ENCODE measurements at places on chromosomes 5 and 9.

- DNase-seq, result no peak
Measured at GRCh38 chr5:139761057-139761450, 34.6 kb upstream of the PSD2 start.

DNA sequence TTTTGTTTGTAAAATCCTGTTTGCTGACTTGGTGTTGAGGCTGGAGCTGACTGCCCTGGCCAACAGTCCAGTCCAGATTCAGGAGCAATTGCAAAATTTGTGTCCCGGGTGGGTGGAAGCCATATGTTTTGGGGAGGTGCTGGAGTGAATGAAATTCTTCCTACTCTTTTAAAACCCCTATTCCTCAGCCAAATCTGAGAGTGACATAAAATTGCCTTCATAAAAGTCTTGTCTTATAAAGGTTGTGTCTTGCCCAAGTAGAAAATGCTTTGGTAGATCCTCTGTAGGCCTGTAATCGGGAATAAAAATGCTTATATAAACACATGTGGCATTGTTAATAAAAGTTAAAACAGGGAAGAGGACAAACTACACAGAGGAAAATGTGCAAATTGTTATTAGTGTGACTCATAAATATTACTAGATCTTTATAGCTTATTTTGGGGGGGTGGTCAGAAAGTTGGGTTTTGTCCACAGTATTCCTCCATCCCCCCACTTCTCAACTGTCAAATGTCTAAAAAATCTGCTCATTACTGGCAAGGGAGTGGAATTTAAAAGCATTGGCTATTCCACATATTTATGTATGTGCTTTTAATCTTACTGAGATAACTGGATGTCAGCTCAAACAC is 45.6 kb downstream of the NNT start:
- DNase-seq, result no peak

GRCh38 chr5:154446195-154447088 is 645 bp downstream of the SAP30L start:
- peak; percentile 57 for DNase-seq

DNA sequence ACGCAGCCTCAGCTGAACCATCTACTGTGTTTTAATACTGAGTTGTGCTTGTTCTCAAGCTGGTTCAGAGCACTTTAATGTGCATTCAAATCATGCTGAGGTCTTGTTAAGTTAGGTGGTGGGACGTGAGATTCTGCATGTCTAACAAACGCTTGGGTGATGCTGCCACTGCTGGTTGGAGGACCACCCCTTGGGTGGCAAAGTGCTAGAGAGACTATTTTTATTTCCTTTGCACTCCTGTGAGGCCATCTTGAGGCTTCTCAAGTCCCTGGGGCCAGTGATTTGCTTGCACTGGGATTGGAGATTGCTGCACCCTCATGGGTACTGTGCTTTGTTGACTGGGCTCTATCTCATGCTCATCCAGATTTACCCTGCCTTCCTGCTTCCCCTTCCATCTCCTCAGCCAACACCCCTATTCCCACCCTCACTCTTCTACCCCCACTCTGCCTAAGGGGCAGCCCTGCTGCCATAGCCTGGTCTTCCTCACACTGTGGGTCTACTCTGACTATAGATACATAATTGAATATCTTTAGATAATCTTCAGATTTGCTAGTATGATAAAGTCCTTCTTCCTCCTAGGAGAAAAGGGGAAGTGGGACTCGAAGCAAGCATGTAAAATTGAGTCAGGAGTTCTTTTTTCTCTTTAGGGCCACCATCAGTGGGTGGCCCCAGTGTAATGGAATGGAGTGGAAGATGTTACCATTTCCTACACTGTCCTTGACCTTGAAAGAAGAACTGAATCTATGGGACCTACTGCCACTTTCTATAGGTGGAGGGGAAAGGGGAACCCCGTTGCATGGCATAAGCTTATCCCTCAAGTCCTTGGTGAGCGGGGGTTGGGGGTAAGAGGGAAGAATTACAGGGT is 45.1 kb upstream of the SUB1 start:
- no peak for DNase-seq

DNA sequence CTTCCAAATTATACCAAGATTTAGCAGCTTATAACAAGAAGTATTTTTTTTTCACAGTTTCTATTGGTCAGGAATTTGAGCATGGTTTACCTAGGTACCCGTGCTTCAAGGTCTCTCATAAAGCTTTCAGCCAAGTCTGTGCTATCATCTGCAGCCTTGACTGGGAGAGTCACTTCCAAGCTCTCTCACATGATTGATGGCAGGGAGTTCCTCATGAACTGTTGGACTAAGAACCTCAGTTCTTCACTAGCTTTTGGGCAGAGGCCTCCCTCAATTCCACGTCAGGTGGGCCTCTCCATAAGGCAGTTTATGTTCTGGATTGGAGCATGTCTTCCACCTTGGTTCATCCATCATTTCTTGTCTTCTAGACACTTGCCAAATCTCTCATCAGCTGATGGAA is 39.9 kb upstream of the APC start:
- DNase-seq, result no peak

DNA sequence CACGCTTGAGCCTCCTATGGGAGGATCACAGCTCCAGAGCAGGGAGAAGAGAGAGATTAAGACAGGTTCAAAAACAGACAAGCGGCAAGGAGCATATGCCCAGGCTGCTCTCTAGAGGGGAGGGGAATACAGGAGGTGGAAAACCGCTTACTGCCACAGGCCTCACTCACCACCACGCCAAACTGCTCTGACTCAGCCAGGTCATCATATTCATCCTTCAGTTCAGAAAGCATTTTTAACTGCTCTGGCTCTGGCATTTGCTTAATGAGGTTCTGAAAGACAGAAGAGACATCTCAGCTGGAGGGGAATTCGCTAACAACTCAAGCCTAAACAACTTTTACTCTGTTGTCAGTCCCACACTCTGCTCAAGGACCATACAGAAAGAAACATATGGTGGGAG is 40.1 kb downstream of the PCDHGC5 start:
- no peak for DNase-seq
